ENCODE measurements at places on chromosomes 6 and 20.

DNA sequence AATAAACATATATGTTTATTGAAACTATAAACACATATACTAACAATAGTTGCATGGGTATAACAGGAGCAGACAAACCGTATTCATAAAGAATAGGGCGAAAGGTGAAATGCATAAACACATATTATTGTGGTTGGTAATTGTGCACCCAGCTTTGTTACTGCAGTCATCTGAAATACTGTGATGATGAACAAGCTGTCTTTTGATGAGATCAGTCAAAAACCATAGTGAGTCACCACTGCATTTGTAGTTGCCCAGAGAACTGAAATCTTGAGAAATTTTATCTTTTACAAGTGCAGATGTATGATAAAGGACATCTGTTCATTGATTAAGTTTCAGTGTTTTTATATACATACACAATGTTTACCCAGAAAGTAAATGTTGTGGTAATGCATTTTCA lies 133.7 kb downstream of the MYO6 start:
- no peak for DNase-seq

DNA sequence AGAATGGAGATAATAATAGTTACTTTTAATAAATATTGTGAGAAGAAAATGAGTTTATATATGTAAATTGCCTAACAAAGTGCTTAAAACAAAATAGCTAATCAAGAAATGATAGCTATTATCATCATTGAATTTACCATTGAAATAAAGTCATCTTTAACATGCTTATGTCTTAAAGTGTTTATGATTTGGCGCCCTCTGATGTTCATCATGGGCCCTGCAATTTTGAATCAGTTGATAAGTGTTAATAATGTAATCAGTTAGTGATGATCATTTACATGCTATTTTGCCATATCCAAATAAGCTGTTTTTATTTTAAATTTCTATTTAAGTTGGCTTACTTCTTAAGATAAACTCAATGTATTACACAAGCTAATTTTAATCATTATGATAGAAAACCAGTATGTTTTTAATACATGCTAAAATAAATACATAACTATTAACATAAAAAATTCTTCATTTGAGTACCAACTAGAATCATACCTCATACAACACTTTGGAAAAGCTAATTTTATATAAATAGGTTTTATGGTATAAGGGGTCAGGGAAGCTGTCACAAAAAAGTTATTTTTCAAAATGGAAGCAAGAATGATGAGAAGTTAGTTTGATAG lies 39.2 kb upstream of the TPD52L1 start:
- no peak for DNase-seq

GRCh38 chr20:45993197-45993951 lies 15.3 kb upstream of the MMP9 start:
- DNase-seq: no peak

GRCh38 chr20:59945175-59945574 lies 5.0 kb downstream of the FAM217B start:
- no peak for DNase-seq

GRCh38 chr6:113416170-113416569 lies 441.0 kb upstream of the MARCKS start:
- no peak for DNase-seq

DNA sequence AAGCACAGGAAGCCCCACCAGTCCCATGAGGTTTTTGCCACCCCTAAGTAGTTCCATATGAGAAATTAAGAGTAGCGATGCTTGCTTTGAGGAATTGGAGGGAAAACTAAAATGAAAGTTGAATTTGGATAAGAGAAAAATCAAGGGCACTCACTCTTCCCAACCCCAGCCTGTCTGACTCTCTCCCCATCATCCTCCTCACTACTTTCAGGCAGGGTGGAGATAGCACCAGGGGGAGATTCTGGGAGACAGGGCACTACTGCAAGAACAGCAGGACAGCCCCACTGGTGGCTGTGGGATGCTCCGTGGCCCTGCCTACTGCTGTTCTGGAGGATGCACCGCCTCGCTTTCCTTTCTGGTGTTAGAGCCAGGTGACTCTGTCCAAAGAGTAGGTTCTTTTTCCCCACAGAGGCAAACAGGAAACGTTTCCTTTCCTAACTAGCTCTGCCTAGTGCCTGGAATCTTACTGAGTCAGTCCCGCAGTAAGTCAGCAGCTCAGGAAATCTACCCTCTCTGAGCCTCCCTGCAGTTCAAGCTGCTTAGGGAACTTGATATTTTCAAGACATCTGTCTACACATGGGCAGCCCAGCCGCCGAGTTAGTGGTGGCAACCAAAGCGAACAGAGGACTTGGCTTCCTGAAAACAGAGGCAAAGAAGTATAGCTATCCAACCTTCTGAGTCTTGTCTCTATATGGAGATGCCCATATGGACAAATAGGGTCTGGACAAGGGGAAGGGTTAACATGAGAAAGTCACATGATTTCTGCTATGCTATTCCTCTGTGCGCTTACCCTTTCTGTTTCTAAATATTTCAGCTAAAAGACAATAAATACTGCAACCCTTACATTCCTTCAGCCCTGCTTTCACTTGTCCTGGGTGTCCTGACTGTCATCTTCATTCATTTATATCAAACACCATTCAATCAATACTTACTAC lies 11.4 kb downstream of the HLA-E start:
- no peak for DNase-seq

All from iPS DF 19.7 (cell line).